ENCODE measurements at places on chromosomes 5 and 9. TPM values are rescaled to one million over a fixed set of nuclear protein-coding genes. Genes with fewer than 3 reads are reported as not detected.

The NKD2 gene
- total RNA-seq, result 13.6 TPM

DNA sequence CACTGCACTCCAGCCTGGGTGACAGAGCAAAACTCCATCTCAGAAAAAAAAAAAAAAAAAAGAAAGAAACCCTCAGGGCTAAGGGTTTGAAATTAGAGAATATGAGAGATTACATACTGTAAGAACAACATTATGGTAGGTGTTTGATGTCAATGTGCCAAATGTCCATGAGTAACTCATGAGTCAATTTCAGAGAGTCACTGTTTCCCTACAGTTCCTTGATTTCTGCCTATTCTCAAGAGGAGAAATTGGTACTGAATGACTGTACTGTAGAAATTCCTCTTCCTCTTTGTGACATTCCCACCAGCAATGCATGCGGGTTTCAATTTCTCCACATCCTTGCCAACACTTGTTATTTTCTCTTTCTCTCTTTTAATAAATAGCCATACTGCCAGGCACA, 35.2 kb downstream of the MARVELD2 start:
- peaks cover 50% of the 10 kb centered on the region for H3K4me1 ChIP-seq
- no peaks in the 10 kb centered on the region for H3K36me3 ChIP-seq
- no peak overlapping the region for H3K27ac ChIP-seq
- no peak for DNase-seq

- H3K36me3 ChIP-seq, result no peaks in the 10 kb centered on the region
- no peak overlapping the region for H3K27ac ChIP-seq
- H3K4me1 ChIP-seq, result no peaks in the 10 kb centered on the region
Observed at GRCh38 chr5:18792145-18792544, 1157.9 kb downstream of the TAF11L14 start.

DNA sequence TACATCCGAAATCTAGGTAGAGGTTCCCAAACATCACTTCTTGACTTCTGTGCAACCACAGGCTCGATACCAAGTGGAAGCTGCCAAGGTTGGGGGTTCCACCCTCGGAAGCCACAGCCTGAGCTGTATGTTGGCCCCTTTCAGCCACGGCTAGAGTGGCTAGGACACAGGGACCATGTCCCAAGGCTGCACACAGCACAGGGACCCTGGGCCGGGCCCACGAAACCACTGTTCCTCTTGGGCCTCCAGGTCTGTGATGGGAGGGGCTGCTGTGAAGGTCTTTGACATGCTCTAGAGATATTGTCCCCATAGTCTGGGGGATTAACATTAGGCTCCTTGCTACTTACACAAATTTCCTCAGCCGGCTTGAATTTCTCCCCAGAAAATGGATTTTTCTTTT, 460.6 kb downstream of the ISL1 start:
- no peaks in the 10 kb centered on the region for H3K4me1 ChIP-seq
- H3K27me3 ChIP-seq, result no peaks in the 10 kb centered on the region
- no peaks in the 10 kb centered on the region for H3K36me3 ChIP-seq
- no peak overlapping the region for H3K27ac ChIP-seq
- DNase-seq, result no peak
- H3K4me3 ChIP-seq, result no peak overlapping the region

The CNTRL gene
- total RNA-seq, result 14.9 TPM

DNA sequence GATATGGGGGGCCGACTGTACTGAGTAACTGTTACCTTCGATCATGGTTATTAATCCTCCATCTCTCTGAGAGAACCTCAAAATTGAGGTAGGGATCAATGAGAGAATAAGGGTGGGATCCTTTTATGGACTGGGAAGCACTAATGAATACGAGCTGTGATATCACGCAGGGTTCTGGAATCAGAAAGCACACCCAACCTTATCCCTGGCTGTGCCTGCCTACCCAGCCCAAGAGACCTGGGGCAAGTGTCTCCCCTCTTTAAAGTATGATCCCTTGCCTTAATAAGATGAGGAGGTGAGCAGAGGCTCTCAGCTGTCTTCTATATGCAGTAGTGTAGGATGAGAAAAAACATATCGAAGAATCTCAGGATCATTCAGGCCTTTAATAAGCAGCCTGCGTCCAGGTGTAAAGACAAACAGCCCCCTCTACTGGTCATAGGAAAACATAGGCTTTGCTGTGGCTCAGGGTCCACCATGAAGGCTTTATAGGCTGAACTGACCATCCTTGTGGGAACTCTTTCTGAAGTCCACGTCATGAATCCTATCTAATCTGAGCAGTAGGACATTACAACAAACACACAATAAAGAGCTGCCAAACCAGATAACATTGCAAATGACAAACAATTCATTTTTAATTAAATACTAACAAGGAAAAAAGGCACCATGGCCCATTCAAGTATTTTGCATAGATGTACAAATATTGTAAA, 16.8 kb downstream of the NIPAL4 start:
- peaks cover 12% of the 10 kb centered on the region for H3K4me1 ChIP-seq
- H3K27ac ChIP-seq, result no peak overlapping the region
- DNase-seq, result peak; percentile 67
- H3K4me3 ChIP-seq, result no peak overlapping the region
- no peaks in the 10 kb centered on the region for H3K36me3 ChIP-seq

- H3K27me3 ChIP-seq, result no peaks in the 10 kb centered on the region
- H3K27ac ChIP-seq, result no peak overlapping the region
- H3K4me3 ChIP-seq, result no peak overlapping the region
- H3K36me3 ChIP-seq, result no peaks in the 10 kb centered on the region
- DNase-seq, result no peak
- H3K4me1 ChIP-seq, result no peaks in the 10 kb centered on the region
Observed at GRCh38 chr9:117682955-117683710, 21.1 kb upstream of the TLR4 start.

DNA sequence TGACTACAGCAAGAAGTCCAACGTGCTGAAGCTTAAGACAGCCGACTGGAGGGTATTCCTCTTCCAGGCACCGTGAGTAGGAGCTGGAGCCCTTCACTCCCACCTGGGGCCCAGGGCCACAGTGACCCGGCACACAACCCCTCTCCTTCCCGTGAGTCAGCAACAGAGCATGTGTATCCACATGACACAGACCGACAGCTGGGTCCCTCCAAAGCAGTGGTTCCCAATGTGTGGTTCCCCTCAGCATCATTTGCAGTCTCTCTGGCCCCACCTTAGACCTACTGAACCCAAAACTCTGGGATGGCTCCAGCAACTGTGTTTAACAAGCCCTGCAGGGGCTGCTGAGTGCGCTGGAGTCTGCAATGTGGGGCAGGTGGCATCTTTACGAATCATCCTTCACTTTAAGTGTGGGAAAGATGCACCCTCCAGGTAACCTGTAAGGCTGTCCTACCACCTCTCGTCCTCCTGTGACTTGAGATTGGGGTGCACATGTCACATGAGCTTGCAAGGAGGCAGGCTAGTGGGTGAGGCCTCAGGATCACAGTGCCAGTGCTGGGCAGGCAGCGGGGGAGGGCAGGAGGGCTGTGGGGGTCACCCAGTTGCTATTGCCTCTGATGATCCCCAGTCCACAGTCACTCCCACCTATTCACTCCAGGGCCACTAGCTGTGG, 42.2 kb downstream of the PSD2 start:
- H3K27me3 ChIP-seq, result peaks cover 1% of the 10 kb centered on the region
- H3K4me1 ChIP-seq, result no peaks in the 10 kb centered on the region
- no peak overlapping the region for H3K27ac ChIP-seq
- no peaks in the 10 kb centered on the region for H3K36me3 ChIP-seq
- DNase-seq, result no peak

GRCh38 chr9:70007831-70008230, 35.8 kb upstream of the MAMDC2 start:
- H3K4me1 ChIP-seq, result no peaks in the 10 kb centered on the region
- no peak overlapping the region for H3K27ac ChIP-seq
- no peak for DNase-seq
- H3K36me3 ChIP-seq, result no peaks in the 10 kb centered on the region

DNA sequence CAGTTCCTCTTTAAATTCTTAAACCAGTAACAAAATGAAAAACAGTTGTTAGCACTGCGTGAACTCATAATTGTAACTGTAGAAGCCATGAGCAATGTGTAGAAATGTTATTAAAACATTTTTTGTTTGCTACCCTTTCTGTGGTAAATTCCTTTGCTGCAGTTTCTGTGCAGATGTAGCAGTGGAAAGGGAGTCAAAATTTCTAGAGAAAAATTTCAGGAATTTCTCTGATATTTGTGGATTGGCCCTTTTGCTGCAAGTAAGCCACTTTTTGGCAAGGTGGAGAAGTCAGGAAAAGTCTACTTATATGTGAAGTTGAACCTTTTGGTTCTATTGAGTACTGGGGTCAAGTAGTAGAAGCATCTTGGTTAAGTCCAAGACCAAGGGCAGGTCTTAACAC, 10.1 kb downstream of the FBXL7 start:
- no peaks in the 10 kb centered on the region for H3K36me3 ChIP-seq
- DNase-seq, result no peak
- no peak overlapping the region for H3K4me3 ChIP-seq

The TCF7 gene
- total RNA-seq, result 36.2 TPM

GRCh38 chr9:115847216-115847615, 306.4 kb upstream of the PAPPA start:
- DNase-seq, result no peak
- no peaks in the 10 kb centered on the region for H3K36me3 ChIP-seq
- no peak overlapping the region for H3K4me3 ChIP-seq
- no peaks in the 10 kb centered on the region for H3K27me3 ChIP-seq
- H3K27ac ChIP-seq, result no peak overlapping the region
- no peaks in the 10 kb centered on the region for H3K4me1 ChIP-seq

The HAVCR1 gene
- 135 TPM for total RNA-seq

- no peak overlapping the region for H3K4me3 ChIP-seq
- H3K36me3 ChIP-seq, result no peaks in the 10 kb centered on the region
- no peak for DNase-seq
- H3K27ac ChIP-seq, result no peak overlapping the region
- peaks cover 5% of the 10 kb centered on the region for H3K27me3 ChIP-seq
- H3K4me1 ChIP-seq, result no peaks in the 10 kb centered on the region
Observed at GRCh38 chr5:168920019-168920810, 341.0 kb upstream of the PANK3 start.

DNA sequence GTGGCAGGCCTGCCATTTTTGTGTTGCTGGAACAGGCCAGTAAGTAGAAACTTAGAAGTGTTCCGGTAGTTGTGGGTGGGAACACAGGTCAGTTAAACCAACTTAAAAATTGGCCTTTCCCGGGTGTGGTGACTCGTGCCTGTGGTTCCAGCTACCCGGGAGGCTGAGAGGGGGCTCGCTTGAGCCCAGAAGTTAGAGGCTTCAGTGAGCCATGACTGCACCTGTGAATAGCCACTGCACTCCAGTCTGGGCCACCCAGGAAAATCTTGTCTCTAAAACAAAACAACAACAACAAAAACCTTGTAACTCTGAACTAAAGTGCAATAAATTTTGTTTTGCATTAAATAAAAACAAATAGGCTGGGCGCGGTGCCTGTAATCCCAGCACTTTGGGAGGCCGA, 1.4 kb upstream of the NHP2 start:
- H3K27ac ChIP-seq, result no peak overlapping the region
- no peaks in the 10 kb centered on the region for H3K36me3 ChIP-seq
- no peak for DNase-seq
- no peaks in the 10 kb centered on the region for H3K27me3 ChIP-seq

GRCh38 chr5:116738239-116738614, 163.6 kb upstream of the SEMA6A start:
- H3K36me3 ChIP-seq, result no peaks in the 10 kb centered on the region
- no peak overlapping the region for H3K4me3 ChIP-seq
- no peak for DNase-seq
- no peaks in the 10 kb centered on the region for H3K4me1 ChIP-seq
- H3K27me3 ChIP-seq, result no peaks in the 10 kb centered on the region
- H3K27ac ChIP-seq, result no peak overlapping the region

DNA sequence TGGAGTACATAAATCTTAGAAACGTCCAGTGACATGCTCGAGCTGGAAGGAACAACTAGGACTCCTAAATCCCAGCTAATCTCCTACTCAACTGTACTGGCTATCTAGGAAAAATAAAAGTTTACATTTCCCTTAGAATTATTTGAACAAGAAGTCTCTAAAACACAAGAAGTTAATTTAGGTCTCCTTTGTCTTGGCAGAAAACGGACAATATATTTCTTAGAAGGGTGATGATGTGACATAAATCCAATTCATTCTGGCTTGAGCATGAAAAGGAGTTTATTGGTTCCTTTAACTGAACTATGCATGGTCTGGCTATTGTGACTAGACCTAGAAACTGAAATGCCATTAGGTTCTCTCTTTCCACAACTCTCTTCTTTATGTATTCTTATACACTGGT, 1242.2 kb upstream of the DMAC1 start:
- no peak for DNase-seq
- H3K4me1 ChIP-seq, result no peaks in the 10 kb centered on the region
- no peaks in the 10 kb centered on the region for H3K27me3 ChIP-seq
- H3K27ac ChIP-seq, result no peak overlapping the region
- H3K36me3 ChIP-seq, result no peaks in the 10 kb centered on the region

GRCh38 chr5:180521101-180521500, 26.9 kb downstream of the CNOT6 start:
- H3K4me1 ChIP-seq, result peaks cover 3% of the 10 kb centered on the region
- no peaks in the 10 kb centered on the region for H3K27me3 ChIP-seq
- H3K4me3 ChIP-seq, result no peak overlapping the region
- H3K27ac ChIP-seq, result no peak overlapping the region
- H3K36me3 ChIP-seq, result no peaks in the 10 kb centered on the region

DNA sequence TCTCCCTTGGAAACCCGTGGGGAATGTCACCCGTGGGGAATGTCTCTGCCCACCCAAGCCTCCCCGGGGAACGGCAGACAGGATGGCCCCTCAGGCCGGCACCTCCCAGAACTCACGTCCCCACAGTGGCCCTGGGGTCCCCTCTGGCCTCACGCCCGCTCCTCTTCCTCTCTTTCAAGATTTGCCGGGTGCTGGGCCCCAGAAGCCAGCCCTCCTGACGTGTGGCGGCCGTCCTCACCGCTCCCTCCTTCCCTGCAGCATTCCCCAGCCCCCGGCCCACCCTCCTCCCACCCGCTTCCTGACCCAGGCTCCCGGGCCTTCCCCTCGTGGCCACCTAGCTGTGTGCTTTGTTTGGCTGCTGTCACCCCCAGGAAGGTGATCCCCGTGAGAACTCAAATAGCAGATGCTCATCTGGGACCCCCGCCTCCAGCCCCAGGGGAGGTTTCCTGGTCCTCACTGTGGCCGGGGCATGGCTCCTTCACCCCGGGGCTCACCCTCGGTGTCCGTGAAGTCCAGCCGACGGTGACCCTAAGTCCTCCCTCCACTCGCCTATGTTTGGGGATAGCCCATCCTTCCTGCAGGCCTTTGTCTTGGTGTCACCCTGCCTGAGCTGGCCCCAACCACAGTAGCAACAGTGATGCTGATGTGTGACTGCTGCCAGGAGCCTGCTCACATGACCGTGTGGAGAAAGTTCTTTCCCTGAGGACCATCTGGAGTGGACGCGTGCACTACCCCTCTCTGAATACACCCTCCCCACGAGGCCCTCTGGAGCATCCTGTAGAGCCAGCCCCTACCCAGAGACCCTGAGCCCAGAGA, 163.3 kb upstream of the IER5L start:
- no peak for DNase-seq
- no peaks in the 10 kb centered on the region for H3K27me3 ChIP-seq
- no peak overlapping the region for H3K27ac ChIP-seq
- H3K36me3 ChIP-seq, result no peaks in the 10 kb centered on the region

GRCh38 chr9:77735494-77735893, 87.4 kb upstream of the GNA14 start:
- H3K36me3 ChIP-seq, result no peaks in the 10 kb centered on the region
- H3K27ac ChIP-seq, result no peak overlapping the region
- DNase-seq, result no peak
